Right lobe of liver (tissue), 6 donors: ENCODE measurements at places on chromosomes 5 and 9. TPM values are rescaled to one million over a fixed set of nuclear protein-coding genes. Genes with fewer than 3 reads are reported as not detected.

QRFP gene
- not detected for total RNA-seq

ABCA1 gene
- 45.8 TPM for total RNA-seq

SLC12A2 gene
- 8.0 TPM for total RNA-seq

SMIM23 gene
- total RNA-seq = not detected

IFNK gene
- not detected for total RNA-seq
